GM19239 (cell line): ENCODE measurements at places on chromosomes 12 and 14.

DNA sequence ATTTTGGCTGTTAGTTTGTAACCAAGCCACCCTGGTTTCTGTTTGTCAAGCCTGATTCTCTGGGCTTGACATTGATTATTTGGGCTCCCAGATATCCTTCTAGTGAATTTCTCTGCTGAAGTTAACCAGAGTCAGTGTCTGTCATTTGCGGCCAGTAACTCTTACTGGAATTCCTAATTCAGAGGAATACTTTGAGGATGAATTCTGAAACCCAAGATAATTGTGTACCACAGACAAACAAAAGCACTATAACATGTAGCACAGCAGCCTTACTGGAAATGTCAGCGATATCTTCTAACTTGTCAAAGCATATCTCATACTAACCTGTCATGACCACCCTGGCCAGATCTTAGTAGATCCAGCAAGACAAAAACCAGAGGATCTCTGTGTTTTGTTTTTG, 84.4 kb upstream of the HIF1A start:
- DNase-seq, result no peak

- DNase-seq, result no peak
Measured at GRCh38 chr12:31018106-31018789, 55.4 kb upstream of the DDX11 start.

- DNase-seq, result peak; percentile 4
Measured at GRCh38 chr14:36091096-36091495, 85.4 kb downstream of the PTCSC3 start.

GRCh38 chr12:131137009-131137835, 183.5 kb downstream of the ADGRD1 start:
- no peak for DNase-seq
